ENCODE measurements at places on chromosomes 4 and X.
A peak's percentile ranks its signal among the peaks of the same experiment; 100 is the strongest.

DNA sequence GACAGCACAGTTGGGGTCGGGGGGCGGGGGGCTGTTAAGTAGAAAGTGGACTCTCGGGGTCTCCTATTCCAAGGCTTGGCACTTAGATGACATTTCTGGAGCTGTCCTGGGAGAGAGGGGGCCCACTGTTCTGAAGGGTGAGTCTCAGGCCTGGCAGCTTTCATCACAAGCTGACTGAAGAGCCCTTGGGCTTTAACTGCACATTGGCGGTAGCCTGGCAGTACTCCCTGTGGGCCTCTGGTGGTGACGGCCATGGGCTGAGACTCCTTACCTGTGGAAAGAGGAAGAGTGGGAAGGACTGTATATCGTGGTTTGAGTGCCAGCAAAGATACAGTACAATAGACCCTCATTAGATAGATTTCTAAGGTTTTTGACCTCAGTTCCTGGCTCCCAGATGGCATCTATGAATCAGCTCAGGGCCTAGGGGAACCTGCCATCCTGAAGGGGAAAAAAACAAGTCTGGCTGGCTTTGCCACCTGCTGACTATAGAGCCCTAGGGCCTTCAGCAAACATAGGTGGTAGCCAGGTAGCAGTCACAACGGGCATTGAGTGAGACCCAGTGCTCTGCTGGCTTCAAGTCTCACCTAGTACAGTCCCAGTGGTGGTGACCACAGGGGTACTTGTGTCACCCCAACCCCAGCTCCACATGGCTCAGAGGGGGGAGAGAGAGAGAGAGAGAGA lies 87.9 kb downstream of the ANKRD17 start:
- no peak for DNase-seq

DNA sequence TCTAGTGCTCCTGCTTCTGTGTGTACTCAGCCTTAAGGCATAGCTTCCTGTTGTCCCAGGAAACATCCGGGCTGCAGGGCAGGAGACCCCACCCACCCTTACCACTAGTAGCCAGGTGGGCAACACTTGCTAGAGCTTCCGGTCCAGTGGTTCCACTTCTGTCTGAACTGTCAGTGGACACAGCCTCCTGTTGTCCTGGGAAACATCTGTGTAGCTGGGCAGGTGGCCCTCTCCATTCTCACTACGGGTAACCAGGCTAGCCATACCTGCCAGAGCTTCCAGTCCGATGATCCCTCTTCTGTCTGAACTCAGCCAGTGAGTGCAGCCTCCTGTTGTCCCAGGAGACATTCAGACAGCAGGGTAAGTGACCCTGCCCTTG lies 372.2 kb downstream of the INPP4B start:
- no peak for DNase-seq

GRCh38 chrX:96710031-96710430 lies 25.4 kb downstream of the DIAPH2 start:
- DNase-seq = no peak

DNA sequence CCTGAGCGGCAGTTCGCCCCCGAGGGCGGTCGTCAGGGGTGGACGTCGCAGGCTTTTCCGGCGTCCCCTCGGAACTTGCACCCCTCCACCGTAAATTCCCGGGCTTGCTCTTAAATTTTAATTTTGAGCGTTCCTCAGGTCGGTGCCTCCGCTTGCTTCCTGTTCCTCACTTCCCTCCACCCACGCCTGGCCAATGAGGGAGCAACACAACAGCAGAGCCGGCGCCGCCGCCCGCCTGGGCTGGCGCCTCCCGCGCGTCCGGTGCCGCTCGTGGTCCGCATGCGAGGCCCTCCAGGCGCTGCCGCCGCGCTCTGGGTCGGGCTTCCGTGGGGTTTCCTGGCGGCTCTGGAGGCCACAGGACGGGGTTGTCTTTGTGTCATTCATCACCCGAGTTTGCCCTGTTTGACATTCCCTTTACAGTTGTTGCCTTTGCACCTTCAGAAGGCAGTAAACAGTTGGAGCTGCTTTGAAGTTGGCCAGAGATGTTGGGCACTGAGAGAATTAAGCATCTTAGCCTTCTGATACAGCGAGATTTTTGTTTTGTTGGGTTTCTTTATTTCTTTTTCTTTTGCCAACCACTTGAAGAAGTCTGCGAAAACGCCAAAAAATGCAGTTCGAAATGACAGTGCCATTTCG lies 692 bp downstream of the SPCS3 start:
- peak; percentile 90 for DNase-seq

DNA sequence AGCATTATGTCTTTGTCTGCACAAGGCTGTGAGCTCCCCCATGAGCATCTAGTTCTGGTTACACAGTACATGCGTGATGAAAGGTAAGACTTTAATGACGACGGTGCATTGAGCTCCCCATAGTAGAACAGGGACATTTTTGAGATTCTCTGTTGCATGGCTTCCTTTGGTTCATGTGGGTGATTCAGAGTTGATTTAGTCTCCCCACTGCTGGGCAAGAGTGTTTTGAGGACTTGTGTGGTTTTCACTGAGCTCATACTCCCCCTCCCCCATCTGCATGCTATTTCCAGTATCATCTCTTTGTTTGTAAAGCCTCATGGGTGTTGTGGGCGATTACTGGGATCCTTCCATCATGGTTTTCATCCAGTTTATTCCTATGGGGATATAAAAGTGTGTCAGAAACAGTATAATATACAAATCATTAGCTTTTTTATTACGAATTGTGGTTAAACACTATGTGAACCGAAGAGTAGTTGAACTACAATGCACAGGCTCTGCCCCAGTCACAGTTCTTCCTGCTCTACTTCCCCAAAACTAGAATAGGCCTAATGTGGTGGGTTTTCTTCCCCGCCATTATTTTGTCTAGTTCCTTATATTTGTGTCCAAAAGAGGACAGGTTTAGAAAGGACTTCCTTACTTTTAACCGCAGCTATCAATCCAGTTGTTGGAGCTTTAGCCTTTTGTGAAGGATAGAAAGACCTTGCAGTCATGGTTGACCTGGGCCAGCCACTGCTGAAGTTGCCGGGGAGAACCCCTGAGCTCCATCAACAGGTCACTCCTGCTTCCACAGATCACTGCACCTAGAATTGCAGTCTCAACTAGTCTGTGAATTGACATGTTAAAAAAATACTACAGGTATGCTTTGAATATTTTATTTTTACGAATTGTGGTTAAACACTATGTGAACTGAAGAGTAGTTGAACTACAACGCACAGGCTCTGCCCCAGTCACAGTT lies 30.4 kb downstream of the KIT start:
- no peak for DNase-seq

- DNase-seq = no peak
These were observed 1112.1 kb upstream of the PRKX start for GRCh38 chrX:4825550-4825949.

DNA sequence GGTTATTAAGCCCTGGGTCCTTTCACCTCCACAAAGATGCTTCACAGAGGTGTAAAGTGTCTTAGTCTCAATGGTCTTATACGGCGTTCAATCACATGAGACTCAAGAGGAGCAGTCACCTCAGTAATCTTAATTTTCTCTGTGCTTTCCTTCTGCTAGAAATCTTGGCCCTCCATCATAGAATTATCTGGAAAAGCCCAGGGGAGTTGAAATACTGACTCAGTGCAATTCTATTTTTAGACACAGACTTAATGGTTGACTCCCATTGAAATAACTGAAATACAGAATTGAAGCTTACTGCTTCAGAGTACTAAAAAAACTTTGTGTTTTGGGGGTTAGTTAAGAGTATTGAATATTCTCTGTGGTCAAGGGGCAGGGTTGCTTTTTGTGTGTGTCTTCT lies 94.5 kb upstream of the IL15 start:
- no peak for DNase-seq
